Activated CD8-positive, alpha-beta memory T cell treated with anti-CD3 and anti-CD28 coated beads for 1 hour (primary cell): ENCODE measurements at places on chromosomes 7 and 10.

GRCh38 chr10:130637089-130637676 is 501.0 kb downstream of the GLRX3 start:
- no peak for DNase-seq

DNA sequence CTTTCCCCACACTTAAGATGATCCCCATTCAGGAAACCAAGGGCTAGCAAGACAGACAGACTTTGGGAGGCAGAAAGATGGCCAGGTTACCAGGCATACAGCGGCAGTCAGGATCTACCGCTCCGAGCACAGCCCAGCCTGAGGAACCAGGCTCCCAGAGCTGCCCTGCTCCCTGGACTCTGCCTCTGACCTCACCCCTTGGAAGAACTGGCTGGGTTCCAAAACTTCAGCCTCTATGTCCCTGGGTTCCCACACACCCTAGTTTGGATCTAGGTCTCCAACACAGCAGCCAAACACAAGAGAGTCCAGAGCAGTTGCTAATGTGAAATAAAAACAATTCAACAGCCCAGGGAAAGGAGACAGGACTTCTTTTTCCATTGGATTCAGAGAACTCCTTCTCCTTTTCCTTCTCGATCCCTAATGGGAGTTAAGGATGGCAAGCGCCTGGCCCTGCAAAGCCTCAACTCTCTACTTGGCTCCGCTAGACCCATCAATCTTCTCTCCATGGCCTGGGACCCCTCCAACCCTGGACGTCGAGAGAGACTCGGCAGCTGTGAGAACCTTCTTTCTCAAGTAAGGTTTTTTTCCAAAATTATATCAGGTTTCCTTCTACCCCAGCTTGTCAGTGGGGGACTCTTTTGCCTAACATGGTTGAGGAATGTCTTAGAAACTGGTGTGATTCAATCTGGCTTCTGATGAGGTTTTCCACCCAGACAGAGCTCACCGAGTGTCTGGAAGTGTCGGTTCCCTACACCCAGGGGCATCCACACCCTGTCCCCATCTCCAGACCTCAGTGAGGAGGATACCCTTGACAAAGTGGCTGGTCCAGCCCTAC is 219.6 kb downstream of the KCNMA1 start:
- no peak for DNase-seq

DNA sequence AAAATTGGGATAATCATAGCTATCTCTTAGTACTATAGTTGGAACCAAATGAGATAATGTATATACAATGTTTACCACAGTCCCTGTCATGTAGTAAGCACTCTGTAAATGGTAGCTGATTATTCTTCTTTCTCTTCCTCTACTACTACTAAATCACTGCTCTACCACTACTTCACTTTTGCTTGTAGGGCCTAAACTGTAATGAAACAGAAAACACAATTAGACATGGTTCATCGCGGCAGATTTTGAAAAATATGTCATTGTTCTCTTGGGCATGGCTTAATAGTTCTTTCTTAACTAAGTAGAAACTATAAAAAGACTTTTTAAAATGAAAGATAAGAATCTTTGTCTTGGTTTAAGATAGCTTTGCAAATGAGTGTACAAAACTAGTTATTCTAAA is 34.9 kb downstream of the R3HCC1L start:
- no peak for DNase-seq

DNA sequence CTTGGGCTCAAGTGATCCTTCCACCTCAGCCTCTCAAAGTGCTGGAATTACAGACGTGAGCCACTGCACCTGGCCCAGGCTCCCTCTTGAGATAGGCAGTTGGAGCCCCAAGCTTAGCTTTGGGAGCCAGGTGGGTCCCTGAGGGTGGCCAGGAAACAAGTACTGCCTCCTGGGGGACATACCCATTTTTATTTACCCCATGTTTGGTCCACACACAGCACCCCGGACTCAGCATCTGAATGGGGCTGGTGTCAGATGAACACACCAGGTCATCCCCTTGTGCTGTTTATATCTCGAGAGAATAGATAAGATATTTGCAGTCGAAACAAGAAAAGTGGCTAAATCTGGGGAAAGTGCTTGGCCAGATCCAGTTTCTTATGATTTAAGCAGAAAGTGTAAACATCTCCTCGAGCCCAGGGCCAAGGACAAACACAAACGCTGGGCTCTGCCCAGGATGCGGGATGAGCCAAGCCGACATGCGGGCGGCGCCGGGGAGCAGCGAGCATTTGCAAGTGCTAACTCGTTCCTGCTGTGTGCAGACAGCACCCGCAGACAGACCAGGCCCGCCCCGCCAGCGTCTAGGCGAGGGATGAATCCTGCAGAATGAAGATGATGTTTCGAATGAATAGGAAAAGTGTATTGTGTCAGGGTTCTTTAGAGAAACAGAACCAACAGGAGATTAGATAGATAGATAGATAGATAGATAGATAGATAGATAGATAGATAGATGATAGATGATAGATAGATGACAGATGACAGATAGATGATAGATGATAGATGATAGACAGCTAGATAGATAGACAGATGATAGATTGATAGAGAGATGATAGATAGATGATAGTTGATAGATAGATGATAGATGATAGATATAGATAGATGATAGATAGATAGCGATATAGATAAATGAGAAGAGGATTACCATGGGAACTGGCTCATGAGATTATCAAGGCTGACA is 44.4 kb upstream of the OCM2 start:
- DNase-seq, result no peak

DNA sequence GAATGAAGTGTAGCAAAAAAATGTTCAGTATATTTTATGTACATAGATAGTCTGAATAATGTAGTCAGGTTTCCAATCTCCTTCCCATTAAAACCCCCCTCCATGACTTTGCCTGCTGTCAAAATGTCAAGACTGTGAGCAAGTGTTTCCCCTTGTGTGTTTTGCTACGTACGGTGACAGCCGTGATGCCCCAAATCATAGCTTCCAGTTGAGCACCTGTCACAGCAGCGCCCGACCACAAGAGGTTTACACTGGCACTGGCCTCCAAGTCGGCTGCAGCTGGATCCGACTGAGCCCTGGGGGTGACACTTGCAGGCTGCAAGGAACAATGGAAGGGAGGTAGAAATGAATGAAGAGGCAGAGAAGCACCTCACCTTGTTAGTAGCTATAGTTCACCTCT is 62.3 kb downstream of the LAMB4 start:
- no peak for DNase-seq

DNA sequence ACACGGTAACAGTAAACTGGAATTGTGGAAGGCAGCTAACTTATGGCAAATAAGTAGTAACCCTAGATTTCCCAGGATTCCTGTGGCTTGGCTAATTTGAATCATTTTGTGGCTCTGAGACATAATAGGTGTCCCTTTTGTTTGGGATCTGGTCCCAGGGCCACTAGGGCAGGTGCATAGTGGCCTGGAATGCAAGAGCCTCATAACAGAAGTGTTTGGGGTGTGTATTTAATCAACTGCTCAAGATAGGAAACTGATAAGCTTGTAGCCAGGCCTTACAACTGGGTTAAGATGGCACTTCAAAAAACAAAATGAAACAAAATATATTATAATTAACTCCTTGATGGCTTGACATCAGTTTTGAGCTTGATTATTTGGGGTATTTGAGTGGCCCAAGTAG is 541.8 kb downstream of the ETV1 start:
- DNase-seq, result no peak

DNA sequence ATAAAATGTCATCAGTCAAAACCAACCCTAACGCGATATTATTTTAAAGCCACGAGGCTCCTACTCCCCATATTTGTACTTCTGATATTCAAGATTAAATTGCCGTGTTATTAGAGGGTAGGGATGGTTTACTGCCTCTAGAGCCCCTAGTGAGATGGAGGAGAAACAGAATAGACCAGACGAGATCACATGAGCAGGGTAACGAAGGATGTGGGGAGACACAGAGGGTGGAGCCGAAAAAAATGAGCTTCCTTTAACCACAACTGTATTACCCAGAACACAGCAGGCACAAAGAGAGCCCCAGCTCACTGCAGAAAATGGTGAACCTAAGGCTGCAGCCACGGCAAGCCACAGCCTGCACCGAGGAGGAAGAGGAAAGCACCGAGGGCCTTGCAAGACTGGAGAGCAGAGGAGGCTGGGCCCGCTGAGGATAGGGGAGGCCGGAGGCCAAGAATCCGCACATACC is 14.3 kb downstream of the ZC3HAV1 start:
- DNase-seq, result peak; percentile 49

DNA sequence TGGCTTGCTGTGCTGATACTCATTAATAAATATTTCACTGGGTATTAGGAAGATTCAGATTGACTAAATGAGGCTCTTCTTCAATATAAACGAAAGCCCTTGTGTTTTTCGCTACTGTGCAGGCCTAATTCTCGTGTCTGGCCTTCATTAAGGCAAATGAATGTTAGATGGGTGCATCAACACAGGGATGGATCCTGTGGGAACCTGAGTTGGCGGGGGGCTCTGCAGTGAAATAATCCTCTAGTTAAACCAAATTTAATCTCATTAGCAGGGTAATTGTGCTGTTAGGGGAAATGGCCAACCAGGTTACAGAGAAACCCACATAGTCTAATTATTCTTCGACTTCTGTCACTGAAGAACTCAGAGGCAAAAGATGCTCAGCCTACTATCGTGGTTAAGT is 325.8 kb upstream of the LRGUK start:
- no peak for DNase-seq

DNA sequence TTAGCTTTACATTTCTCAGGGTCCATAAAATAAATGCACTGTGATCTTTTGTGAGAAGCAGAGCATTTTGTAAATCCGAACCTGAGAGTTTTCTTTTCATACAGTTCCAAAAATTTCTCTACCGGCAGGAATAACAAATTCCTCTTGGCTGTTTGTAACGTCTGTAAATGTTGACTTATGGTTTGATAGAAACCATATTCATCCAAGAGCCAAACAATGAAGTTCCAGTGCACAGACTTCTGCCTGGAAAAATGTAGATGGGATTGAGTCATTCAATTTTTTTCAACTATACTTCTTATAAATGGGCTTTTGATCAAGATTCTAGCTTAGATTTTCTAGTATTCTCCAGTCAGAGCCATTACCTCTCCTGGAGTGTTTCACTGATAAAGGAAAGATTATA is 530.6 kb downstream of the TFEC start:
- DNase-seq, result no peak

DNA sequence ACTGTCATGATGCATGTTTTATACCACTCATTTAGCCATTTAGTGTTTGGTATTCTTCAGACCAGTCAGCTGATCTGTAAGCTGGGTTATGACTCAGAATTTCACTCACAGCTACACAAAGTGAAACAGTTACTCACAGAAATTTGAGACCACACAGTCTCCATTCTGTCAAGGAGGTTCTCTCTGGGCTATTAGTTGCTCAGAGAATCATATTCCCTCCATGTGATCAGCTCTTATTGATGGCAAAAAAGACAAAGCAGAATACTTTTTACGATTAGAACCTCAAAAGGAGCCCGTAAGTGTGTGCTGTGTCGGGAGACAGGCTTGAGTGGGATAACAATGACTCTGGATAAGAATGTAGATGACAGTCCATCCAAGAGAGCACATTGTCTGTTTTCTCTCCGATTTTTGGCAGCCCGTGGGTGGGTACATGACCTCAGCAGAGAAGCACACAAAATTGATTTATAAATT is 277.6 kb upstream of the SORCS1 start:
- no peak for DNase-seq

- DNase-seq, result no peak
These were observed 260.7 kb downstream of the EXOC4 start for GRCh38 chr7:133513608-133514007.

DNA sequence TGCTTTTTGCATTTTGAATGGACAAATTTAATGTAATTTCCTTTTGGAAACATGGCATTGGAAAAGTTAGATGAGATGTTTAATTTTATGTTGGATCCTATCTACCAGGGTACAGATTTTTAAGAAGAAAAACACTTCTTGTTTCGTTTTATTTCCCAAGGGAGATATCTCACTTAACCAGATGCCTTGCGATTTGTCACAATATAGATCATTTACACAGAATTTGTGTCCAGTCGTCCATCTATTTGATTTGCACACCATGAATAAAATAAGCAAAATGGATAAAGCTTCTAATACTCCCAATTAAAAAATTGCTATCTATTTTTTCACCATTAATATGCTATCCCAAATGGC is 25.7 kb downstream of the HDAC9 start:
- no peak for DNase-seq

- no peak for DNase-seq
These were observed 181.8 kb upstream of the LRRN3 start for GRCh38 chr7:110909117-110909516.

GRCh38 chr7:43577485-43577951 is 5.4 kb upstream of the STK17A start:
- DNase-seq, result no peak

DNA sequence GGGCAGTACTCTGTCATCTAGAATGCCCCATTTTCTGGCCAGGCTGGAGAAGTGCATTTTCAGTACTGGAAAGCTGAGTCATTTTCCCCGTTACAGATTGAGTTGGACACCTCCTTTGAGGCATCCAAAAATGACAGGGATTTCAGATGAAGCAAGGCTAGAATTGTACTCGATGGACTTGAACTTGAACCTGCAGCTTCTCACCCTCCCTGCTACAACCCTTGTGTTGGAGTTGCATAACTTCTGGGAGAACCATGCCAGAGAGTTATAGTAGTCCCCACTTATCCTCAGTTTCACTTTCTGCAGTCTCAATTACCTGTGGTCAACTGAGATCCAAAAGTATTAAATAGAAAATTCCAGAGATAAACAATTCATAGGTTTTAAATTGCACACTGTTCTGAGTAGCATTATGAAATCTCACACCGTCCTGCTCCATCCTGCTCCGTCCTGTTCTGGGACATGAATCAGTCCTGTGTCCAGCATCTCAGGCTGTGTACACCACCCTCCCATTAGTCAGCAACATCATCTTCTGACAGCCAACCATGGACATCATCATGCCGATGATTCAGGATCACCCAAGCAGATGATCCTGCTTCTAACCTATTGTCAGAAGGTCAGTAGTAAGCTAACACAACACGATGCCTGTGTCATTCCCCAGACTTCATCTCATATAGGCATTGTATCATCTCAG is 363.7 kb downstream of the DPP6 start:
- DNase-seq, result no peak

- no peak for DNase-seq
These were observed 34.5 kb upstream of the EBLN1 start for GRCh38 chr10:22252224-22252800.

GRCh38 chr7:143884969-143885559 is 16.9 kb downstream of the TCAF1 start:
- no peak for DNase-seq

GRCh38 chr10:58397830-58398229 is 12.6 kb downstream of the TFAM start:
- no peak for DNase-seq

DNA sequence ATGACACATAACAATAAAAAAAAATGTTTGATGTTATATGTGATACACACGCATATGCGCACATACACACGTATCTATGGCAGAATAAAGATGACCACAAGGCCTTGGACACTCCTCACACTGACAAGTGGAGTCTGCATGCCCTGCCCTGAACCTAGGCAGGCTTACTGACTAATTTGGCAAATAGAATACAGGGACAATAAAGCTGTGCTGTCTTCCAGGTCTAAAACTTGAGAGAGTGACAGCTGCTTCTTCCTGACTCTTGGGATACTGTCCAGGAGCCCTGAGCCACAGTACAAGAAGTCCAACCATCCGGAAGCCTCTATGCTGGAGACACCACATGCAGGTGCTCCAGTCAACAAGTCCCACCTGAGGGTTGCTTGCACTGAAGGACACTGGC is 20.3 kb downstream of the PARD3 start:
- no peak for DNase-seq
